ENCODE measurements at places on chromosomes 7 and 10.

DNA sequence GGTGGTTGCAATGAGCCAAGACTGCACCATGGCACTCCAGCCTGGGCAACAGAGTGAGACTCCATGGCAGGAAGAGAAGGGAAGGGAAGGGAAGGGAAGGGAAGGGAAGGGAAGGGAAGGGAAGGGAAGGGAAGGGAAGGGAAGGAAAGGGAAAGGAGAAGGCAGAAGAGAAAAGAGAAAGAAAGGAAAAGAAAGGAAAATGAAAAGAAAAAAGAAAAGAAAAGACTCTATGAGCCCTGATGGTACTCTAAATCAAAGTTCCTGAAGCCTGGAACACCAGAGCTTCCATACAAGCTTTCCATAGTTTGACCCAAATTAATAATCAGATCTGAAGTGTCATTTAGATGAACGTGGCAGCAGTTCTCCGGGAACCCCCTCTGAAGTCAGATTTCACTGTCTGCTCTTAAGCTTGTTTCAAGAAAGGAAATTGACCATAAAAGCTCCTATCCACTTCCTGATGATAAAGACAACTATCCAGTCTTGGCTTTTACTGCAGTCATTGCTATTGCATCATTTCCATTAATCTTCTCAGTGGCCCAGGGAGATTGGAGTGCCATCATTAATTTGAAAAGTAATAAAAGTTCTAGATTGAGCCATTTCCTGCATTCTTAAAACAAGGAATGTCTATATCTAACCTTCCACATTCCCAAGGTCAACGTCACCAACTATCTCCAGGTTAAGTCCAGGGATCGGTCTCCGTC, 44.2 kb upstream of the FRMD4A start:
- DNase-seq, result no peak

GRCh38 chr7:20558963-20559716, 56.3 kb upstream of the ABCB5 start:
- DNase-seq, result no peak

- DNase-seq, result no peak
Measured at GRCh38 chr7:68440866-68441265, 1157.4 kb upstream of the AUTS2 start.

- no peak for DNase-seq
Measured at GRCh38 chr7:88280801-88281200, 25.9 kb downstream of the STEAP4 start.

GRCh38 chr7:41819645-41820044, 116.8 kb upstream of the INHBA start:
- DNase-seq, result no peak

GRCh38 chr7:108014747-108015682, 12.1 kb upstream of the LAMB1 start:
- DNase-seq, result peak; percentile 87

DNA sequence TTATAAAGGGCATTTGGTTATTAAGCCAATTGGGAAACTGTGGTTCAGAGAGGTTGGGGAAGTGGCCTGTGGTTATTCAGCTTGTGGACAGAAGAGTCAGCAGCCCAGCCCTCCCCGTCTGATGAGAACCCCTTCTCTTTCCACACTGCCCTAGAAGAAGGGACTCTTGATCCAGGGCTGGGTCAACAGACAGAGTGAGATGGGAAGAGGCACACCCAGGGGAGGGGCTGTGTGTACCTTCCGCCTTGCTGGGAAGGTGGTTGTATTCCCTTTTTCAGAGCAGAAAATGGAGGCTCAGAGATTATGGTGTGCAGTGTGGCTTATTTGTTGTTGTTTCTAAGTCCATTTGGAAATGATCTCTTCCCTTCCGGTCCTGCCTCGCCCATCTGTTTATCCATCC, 103.4 kb downstream of the GRK5 start:
- DNase-seq, result no peak

GRCh38 chr10:105063796-105064195, 422.7 kb downstream of the SORCS3 start:
- peak; percentile 21 for DNase-seq

DNA sequence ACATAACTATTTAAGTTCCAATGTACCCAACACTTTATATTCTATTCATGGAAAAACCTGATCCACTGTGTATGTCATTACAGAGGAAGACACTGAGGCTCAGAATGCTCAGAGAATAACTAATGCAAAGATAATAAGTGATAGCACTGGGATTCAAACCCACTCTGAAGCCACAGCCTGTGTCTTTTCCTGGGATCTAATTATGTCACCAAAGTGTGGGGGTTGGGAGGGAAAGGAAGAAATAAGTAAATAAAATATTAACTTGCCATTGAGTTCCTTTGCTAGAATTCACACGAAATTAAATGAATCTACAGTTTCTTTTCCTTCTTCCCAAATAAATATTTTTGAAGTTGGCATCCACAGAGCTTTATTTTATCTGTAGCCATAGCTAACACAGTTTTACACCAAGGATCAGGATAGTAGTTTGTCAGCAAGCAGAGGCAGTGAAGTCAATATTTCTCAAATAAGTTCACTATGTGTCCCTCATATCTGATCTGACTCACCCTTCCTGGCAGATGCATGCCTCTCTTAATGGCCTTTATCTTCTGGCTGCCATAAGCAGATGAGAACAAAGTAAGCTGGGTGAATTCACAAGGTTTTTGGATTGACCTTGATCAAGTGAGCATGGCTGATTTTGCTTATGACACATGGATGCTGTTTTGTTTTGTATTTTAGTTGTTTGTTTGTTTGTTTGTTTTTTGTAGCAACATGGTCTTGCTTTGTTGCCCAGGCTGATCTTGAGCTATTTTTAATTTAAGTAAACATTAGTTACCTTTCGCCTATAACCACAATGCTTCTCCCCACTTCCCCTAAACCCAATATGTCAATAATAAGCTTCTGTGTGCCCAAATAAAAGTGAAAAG, 6.3 kb downstream of the RAPGEF5 start:
- DNase-seq, result peak; percentile 63

- DNase-seq, result no peak
Measured at GRCh38 chr7:122643250-122643649, 55.7 kb downstream of the RNF133 start.

DNA sequence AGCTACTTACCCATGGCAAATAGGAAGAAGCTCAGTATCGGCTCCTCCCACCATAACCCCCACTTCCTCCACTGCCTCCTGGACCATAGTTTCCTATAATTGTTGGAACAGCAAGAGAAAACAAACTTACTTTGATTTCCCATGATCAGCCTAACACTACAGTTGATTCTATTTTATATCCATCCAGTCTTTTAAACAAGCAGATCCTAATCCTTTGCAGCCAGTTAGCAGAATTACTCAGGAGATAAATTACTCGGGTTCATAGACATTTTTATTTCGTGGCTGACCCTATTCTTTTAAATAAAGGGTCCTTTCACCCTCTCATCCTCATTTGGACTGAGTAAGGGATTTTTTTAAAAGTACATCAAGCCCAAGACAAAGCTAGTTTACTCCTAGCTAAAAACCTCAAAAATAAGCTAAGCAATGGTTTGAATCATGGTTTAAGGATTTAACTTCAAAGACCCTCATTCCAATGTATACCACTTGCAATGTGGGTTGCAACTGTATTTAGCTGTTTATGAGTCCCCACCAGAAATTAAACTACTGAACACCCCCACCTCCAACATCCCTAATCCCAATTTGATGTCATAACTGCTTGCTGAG, 8.0 kb downstream of the HNRNPA2B1 start:
- DNase-seq, result no peak

DNA sequence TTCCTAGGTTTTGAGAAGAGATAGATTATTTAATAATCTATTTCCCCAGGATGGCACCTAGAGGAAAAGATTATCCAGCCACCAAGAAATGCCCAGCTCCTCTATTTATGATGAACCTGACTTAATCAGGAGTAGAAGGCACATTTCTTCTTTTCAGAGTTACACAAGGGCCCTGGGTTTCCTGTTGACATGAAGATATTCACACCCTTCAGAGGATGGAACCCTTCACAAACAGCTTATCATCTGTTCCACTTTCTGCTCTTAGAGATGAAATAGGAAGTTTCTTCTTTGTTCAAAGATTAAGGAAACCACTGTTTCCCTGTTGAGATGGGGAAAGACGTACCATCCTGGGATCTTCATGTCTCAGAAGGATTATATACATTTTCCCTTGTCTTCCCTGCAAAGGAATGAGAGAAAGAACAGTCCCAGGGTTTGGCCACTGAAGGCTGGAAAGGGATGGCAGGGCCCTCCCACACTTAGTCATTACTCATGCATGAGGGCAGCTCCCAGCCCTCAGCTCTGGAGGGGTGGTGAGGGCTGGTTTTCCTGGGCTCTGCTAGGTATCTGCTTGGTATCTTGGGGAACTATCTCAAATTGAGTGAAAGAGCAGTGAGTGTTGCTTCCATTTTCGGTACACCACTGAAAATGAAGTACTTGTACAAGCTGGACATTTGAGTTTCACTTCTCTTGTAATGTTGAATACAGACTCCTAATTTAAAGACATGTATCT, 64.0 kb downstream of the MTPAP start:
- DNase-seq, result no peak

GRCh38 chr10:126470991-126471390, 82.7 kb upstream of the ADAM12 start:
- DNase-seq, result no peak

DNA sequence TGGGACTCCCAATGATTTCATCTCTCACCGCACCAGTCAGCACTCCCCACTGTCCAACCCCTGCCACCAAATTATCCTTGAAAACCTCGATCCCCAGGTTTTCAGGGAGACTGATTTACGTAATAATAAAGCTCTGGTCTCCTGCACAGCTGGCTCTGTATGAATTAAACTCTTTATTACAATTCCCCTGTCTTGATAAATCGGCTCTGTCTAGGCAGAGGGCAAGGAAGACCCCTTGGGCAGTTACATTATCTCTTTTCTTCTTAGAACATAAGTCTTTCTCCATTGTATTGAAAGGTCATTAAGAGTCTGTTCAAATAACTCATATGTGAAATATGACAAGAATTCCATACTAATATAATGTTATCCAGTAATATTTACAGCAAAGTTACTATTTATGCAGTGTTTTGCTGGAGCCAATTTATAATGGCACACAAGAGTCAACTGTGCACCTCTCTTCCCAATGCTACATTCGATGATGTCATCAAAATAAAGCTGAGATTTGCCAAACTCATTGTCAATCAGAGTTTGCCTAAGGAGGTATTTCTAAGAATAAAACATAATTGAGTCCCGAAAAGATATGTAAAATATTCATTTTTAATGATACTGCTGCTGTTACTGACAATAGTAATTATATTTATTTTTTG, 1297.2 kb upstream of the LRRTM3 start:
- DNase-seq, result no peak

DNA sequence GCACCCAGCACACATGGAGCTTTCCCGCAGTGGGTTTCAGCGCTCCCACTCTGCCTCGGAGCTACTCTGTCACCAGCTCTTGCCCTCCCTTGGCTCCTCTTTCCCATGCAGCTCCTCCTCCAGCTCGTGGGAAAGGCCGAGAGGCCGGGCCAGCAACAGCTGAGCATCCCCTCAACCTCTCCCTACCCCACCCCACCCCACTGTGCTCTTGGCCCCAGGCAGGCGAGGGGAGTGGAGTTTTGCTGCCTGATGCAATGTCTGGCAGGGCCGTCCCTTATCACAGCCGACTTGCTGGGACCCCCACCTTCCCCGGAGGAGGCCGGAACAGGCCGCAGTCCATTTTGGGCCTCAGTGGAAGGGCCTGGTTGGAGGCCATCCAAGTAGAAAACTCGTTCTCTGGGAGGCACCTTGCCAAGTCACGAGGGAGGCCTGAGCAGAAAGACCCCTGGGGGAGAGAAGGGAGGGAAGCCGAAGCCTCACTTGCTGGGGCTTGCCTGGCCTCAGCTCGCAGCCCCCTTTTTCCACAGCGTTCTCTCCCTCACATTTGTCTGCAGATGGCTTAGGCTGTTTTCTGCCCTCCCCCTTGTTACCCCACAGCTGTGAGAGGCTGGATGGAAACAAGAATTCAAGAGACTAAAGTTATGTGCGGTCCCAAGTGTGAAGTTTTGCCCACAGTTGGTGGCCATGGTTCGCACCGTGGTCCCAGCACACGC, 35.3 kb downstream of the CHST3 start:
- no peak for DNase-seq

DNA sequence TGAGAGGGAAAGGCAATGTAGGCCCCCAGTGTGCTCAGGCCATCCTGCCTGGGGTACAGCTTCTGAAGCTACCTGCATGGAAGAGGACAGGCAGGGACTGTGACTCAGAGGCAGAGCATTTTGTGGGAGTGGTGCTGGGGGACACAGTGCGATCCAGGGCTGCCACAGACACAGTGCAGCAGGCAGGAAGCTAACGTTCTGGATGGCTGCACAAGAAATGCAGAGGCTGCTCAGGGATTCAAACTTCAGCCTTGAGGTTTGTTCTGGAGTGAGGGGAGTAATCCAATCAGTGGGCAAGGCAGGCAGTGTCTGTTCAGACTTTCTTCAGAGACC, 648.0 kb upstream of the IGFBP3 start:
- peak; percentile 11 for DNase-seq

DNA sequence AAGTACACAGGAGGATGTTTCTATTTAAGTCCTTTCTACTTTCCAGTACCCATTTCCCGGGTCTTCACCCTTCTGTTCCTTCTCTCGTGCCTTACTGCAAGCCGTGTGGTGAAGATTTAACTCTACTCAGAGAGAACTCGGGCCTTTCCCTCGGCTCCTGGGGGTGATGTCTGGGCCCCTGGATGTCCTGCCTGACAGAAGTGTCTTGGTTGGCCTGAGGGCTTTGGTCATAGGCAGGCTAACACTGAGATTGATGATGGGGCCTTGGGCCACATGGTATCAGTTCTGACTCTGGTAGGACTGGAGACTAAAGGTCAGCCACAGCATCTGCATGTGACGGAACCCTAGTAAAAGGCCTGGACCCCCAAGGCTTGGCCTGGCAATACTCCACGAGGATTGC, 80.4 kb downstream of the CHST15 start:
- DNase-seq, result no peak

DNA sequence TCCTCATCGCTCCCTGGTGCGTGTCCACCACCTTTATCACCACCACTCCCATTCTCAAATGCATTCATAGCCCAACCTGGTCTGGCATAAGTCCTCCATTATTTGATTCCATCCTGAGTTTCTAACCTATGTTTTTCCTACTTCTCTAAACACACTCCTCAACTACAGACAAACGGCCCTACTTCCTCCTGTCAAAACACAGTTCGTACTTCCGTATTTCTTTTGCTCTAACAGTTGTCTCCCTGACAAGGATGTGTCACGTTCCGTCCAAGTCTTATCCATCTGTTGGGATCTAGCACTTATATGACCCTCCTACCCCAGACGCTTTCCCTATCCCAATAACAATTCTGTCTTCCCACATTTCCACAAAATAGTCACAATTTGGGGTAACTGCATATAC, 46.8 kb downstream of the DOCK4 start:
- DNase-seq, result no peak

- DNase-seq, result no peak
Measured at GRCh38 chr7:155569681-155570080, 23.3 kb upstream of the CNPY1 start.

- no peak for DNase-seq
Measured at GRCh38 chr10:62116896-62117295, 151.7 kb downstream of the RTKN2 start.

DNA sequence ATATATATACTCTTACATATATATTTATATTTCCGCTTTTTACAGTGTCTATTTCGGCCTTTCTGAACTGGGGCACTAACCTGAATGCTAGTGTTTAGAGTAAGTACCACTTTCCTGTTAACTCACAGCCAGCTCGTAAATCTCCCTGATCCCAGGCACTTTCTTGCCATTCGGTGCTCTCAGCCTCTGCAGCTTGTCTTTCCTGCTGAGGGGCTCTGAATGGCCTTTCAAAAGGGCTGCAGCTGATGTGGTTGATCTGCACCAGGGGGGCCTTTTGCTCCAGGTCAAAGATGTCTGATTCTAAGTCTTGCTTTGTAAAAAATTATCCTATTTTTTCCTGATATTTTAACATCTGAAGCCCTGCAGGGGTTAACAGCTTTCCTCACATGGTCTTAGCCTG, 25.5 kb upstream of the HPS1 start:
- DNase-seq, result no peak

- no peak for DNase-seq
Measured at GRCh38 chr10:11758527-11759236, 16.5 kb downstream of the ECHDC3 start.
